ENCODE measurements at places on chromosomes 3 and 15.

GRCh38 chr3:134495980-134496379 is 10.1 kb downstream of the CEP63 start:
- DNase-seq: no peak

- peak; percentile 73 for DNase-seq
Measured at GRCh38 chr3:69081583-69082262, 1.6 kb upstream of the UBA3 start.

- DNase-seq: no peak
Measured at GRCh38 chr3:98596087-98596486, 2.7 kb upstream of the CPOX start.

DNA sequence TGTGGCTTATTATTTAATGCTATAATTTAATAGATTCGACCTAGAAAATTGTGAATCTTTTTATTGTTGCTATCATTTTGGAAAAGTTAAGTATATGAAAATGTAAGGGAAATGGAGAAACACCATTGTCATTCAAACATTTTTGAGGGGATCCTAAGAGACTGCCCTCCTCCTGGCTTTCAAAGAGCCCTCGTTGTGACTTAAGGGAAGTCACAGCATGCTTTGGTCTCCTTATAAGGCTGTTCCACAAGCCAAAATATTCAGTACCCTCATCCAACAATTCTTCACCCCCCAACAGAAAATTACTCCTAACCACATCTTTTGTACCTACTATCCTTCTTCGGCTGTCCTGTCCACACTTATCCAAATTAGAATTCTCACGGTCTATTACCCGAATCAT is 140.2 kb downstream of the GBE1 start:
- no peak for DNase-seq

DNA sequence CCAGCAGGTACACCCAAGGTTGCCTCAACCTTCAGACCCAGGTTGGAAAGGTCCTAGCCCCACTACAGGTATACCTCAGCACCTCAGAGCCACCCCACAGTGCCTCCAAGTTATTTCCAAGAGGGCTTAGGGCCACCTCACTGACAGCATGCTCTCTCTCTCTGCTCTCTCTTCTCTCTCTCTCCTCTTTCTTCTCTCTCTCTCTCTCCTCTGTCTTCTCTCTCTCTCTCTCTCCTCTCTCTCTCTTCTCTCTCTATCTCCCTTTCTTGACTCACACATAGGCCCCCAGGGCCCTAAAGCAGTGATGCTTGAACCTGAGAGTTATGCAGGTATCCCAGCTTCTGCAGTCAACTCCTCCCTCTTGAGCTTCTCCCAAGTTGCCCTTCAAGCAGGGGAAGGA is 4.2 kb downstream of the CAV3 start:
- no peak for DNase-seq

All from brain microvascular endothelial cell (primary cell).